Stimulated activated CD8-positive, alpha-beta memory T cell treated with anti-CD3 and anti-CD28 coated beads, Interleukin-4, amount 100 ng/mL, for 1 hour (primary cell): ENCODE measurements at places on chromosomes 2 and 18.

GRCh38 chr2:72689579-72690195 is 136.1 kb downstream of the EXOC6B start:
- no peak for DNase-seq

- DNase-seq = no peak
Observed at GRCh38 chr2:71454221-71455010, 1.1 kb downstream of the DYSF start.

DNA sequence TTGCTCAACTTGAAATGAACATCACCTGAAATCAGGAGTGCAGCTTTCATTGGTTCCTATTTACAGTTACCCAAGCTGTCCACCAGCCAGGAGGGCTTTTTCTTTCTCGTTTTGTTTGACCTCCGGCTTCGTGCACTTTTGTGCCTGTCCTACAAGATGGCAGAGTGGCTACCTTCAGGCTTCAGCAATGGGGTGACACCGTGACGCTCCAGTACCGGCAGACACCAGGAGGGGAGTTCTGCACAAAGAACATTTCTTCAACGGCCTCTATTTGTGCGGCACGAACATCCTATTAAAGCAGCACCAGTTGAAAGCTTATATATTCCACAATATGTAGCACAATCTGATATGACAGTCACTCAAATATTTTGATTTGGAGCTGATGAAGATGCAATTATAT is 18.3 kb downstream of the RNASEH1 start:
- no peak for DNase-seq

DNA sequence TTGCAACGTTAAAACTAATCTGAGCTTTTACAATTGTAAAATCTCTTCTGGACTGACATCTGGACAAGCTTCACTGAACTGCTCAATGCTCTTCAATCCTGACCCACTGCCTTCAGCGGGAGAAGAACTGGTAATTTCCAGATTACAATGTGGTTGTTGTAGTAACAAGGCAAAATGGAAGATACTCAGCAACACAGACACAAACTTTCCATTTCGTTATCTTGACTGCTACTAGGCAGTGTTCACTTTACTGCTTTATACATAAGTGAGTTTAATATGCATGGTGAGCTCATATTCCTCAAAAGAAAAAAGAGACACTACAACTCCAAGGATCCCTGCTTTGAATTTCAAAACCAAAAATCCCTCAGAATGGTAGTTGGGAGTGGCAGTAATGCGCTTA is 51.9 kb downstream of the GRB14 start:
- DNase-seq = no peak

DNA sequence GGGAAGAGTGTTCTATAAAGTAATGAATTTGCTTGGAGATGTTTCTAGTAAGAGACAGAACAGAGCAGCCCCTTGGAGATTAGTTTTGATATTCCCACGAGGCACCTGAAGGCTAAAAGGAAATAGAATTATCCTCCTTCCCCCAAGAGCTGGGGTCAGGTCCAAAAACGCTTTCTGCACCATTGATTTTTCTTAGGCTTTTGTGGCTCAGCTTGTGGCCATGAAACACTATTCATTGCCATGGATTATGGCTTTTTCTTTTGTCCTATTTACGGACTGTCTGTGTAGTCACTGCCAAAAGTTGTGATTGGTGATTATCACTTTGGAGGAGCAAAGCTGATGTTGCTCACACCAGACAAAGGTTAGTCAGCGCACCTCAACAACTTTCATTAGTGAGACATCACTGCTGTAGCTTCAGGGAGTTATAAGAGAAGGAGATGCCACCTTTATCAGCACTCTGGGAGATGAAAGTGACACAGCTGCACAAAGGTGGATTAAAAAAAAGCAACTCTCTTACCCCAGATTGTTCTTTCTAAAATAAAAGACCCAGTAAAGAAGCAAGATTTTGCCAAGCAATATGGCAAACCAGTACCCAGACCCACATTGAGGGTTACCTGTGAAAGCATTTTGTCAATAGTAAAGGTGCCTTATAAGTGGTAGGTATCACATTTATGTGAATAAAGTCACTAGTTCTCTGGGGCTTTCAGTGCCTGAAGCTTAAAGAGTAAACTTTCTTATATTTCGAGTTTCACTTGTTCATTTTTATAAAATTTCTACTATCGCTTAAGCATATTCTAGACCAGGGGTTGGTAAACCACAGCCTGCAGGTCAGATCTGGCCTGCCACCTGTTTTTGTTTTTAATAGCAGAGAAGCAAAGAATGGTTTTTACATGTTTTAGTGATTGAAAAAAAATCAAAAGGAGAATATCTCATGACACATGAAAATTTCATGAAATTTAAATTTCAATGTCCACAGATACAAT is 10.6 kb downstream of the CXCR4 start:
- no peak for DNase-seq
